ENCODE measurements at places on chromosomes 6 and 20.

DNA sequence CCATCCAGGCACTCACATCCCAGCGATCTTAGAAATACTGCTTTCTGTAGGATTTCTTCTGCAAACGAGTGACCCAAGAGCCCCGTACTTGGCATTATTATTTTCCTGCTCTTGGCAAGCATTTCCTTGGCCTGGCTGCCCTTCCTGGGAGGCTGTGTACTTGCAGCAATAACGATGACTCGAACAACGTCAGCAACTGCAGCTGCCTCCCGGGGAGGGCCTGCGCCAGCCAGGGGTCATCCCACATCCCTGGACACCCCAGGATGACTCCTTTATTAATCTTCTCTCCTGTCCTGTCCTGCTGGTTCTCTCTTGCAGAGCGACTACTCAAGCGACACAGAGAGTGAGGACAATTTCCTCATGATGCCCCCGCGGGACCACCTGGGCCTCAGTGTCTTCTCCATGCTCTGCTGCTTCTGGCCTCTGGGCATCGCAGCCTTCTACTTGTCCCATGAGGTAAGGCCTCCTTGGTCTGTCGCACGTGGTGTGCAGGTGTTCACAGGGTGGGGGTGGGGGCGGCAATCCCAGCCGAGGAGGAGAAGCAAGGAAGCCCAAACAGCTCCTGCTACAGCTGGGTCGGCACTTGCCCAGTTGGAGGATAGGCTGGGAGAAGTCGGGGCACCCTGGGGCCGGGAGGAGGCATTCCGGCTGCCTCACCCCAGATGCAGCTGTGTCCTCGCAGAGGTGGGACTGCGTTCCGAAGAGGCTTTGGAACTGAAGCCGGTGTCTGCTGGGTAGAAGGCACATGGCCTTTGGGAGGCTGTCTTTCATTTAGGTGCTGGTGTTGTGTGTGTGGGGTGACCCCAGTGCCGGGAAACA is 115.3 kb downstream of the SYNDIG1 start:
- DNase-seq: peak; percentile 23

- DNase-seq: no peak
Measured at GRCh38 chr6:26554697-26555504, 16.7 kb downstream of the HMGN4 start.

DNA sequence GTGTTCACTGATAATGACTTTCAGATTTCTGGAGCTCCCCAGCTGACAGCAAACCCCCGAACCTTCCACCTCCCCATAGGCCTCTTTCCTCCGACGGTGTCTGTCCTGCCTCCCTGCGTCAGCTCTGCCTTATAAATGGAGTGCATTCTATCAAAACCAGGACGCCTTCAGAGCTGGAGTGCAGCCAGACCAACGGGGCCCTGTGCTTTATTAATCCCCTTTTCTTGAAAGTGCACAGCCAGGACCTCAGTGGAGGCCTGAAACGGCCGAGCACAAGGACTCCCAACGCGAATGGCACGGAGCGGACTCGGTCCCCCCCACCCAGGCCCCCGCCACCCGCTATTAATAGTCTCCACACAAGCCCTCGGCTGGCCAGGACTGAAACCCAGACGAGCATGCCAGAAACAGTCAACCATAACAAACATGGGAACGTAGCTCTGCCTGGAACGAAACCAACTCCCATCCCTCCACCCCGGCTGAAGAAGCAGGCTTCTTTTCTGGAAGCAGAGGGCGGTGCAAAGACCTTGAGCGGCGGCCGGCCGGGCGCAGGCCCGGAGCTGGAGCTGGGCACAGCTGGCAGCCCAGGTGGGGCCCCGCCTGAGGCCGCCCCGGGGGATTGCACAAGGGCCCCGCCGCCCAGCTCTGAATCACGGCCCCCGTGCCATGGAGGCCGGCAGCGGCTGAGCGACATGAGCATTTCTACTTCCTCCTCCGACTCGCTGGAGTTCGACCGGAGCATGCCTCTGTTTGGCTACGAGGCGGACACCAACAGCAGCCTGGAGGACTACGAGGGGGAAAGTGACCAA is 42.3 kb upstream of the NAA20 start:
- DNase-seq: peak; percentile 59

- no peak for DNase-seq
Measured at GRCh38 chr6:101800598-101800997, 407.1 kb downstream of the GRIK2 start.

DNA sequence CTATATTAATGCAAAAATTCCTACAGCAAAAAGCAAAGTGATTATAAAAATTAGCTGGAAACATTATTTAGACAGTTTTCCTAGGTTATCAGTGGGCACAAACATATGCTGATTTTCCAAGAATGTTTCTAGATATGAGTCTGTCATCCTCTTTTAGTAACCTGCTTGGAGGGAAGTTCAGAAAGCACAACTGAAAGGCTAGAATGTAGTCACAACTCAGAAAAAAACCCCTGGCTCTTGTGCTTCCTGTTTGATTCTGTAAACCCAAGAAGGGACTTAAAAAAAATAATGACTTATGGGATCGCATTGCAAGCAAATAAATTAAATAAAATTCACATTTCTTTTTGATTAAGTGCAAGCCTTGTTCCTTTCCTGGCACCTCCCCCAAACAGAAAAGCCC is 708.4 kb upstream of the EPHA7 start:
- no peak for DNase-seq

- DNase-seq: no peak
Measured at GRCh38 chr6:131053546-131054240, 9.4 kb downstream of the EPB41L2 start.

- DNase-seq: no peak
Measured at GRCh38 chr20:12180107-12180661, 262.5 kb downstream of the BTBD3 start.

- DNase-seq: no peak
Measured at GRCh38 chr6:25314509-25315175, 35.5 kb downstream of the CARMIL1 start.

- no peak for DNase-seq
Measured at GRCh38 chr20:17943343-17943742, 25.3 kb downstream of the SNX5 start.

GRCh38 chr6:146878168-146878951 is 279.6 kb downstream of the ADGB start:
- no peak for DNase-seq

- no peak for DNase-seq
Measured at GRCh38 chr6:9408402-9409117, 973.2 kb upstream of the SLC35B3 start.
